H4 (cell line): ENCODE measurements at places on chromosomes 3 and 15. TPM values are rescaled to one million over a fixed set of nuclear protein-coding genes. Genes with fewer than 3 reads are reported as not detected.

GRCh38 chr3:9779721-9780457, 10.1 kb upstream of the CAMK1 start:
- no peak for DNase-seq

DNA sequence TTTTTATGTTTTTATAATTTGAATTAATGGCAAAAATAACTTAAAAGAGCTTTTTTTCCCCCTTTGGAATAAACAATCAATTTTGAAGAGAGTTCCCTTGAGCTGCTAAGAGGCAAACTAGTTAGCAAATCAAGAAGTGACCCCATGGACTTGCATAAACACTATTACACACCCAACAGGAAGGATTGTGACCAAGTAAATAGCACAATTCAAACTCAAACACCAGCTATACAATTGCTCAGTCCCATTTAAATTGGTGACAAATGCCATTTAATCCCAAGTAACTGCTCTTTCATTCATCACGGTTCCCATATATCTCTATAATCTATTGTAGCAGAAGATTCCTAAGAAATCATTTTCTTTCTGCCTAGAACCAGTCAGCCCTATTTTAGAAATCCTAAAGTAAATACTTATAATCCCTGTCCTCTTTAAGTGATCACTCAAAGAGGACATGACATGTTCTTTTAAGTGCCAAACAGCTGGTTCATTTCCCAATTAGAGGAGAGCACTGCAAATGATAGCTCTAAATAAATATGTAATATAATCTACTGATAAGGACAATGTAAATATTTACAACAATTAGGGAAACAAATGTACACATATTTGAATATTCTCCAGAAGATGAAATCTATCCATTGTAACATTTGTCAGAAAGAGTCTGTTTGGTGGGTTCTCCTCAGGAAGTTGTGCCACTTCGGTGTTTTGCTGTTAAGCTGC, 137.8 kb upstream of the ADAMTS9 start:
- no peak for DNase-seq

GRCh38 chr15:79978655-79979514, 7.9 kb upstream of the BCL2A1 start:
- no peak for DNase-seq

- DNase-seq, result peak; percentile 66
Observed at GRCh38 chr15:99442252-99442897, 123.4 kb upstream of the MEF2A start.

DNA sequence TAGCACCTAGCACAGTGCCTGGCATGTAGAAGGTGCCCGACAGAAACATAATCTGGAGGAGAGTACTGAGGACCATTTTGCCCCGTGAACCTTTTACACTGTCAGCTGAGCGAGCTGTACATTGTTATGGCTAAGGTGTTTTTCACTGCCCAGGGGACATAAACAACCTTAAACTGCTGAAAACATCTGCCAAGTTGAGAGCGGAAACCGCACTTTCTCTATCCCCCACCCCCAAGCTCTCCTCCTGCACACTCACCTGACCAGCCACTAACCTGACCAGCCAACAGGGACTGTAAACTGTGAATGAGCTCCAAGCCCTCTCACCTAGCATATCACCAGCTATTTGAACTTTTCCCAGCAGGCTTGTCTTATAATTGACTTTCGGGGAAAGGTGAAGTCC, 17.6 kb downstream of the RAB43 start:
- no peak for DNase-seq

- no peak for DNase-seq
Observed at GRCh38 chr3:190318666-190319065, 3.6 kb downstream of the CLDN1 start.

DNA sequence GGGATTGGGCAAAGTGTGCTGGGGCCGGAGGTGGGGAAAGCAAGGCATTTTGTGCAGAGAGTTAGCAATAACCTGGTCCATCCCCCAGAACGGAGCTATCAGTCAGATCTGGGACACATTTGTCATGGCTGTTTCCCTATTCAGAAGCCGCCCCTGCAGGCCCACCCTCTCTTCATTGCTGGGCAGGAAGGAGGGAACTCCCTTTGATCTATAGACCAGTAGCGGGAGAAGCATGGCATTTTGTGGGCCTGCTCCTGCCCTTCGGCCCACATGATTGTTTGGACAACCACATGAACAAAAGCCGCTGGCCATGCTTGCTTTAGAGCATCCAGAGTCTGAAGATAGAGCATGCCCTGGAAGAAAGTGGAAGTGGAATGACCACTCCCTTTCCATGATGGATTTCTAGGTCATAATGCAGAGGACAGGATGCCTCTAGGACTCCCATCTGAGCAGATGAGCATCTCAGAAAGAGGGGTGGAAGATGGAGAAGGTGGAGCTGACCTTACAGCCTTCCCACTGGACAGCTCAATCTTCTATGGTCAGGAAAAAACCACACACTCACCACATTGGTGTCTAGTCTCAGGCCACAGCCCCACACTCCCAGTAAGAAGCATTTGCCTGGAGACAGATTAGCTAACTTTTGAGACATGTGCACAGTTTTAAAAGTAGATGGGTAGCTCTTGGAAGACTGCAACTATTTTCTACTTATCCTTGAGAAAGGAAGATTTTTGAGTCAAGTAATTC, 11.9 kb upstream of the LRTM1 start:
- DNase-seq, result no peak

- DNase-seq, result peak; percentile 87
Observed at GRCh38 chr3:147945968-147946519, 536.9 kb downstream of the ZIC1 start.

DNA sequence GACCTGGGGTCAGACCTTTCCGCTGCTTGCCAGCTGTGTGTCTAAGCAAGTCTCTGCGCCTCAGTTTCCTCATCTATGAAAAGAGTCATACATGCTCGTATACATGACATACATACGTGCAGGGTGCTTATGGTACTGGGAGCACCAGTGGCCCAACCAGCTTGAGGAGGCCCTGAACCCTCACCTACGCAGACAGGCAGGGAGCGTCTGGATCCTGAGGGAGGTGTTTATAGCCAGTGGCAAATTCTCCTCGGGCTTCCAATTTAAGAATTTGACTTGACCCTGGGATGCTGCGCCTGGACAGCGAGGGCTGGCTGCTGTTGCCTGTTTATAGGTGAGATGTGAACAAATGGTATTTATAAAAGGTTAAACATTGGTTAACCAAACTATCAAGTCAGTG, 17.7 kb upstream of the FGD5 start:
- DNase-seq, result no peak

DNA sequence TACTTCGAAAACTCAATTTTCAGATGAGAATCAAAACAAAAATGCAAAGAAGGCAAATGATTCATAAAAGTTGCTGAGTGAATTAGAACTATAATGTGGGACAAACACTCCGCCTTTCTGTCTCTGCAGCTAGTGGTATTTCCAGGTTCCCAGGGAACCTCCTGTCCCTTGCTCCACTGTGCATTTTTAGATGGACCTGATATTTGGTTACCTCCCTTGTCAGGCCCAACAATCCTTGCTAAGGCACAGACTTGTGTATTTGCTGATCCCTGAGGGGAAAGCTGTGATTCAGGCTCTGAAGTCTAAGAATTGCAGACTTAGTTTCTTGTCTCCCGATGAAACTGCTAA, 162.7 kb downstream of the LPP start:
- no peak for DNase-seq

The LRRC31 gene
- total RNA-seq, result not detected in 2 replicates

The TM6SF1 gene
- total RNA-seq, result 0.04 TPM in 1 of 2 replicates, not detected in the other

The TMC3 gene
- not detected in 2 replicates for total RNA-seq

The TP63 gene
- 1.5 and 1.7 TPM in 2 replicates for total RNA-seq

The RTP1 gene
- total RNA-seq, result 0.29 TPM in 1 of 2 replicates, not detected in the other
